ENCODE measurements at places on chromosomes 2 and 18. TPM values are rescaled to one million over a fixed set of nuclear protein-coding genes. Genes with fewer than 3 reads are reported as not detected.

GRCh38 chr2:233460726-233461441 lies 105.7 kb downstream of the USP40 start:
- no peak for DNase-seq

- no peak for DNase-seq
These were observed 69.0 kb upstream of the FAM110C start for GRCh38 chr2:115303-115702.

GRCh38 chr2:235216901-235217300 lies 265.1 kb downstream of the SH3BP4 start:
- DNase-seq = peak; percentile 5

The PAX8 gene
- total RNA-seq = 1.7 TPM

GRCh38 chr2:207704671-207705070 lies 6.8 kb upstream of the CCNYL1 start:
- no peak for DNase-seq

DNA sequence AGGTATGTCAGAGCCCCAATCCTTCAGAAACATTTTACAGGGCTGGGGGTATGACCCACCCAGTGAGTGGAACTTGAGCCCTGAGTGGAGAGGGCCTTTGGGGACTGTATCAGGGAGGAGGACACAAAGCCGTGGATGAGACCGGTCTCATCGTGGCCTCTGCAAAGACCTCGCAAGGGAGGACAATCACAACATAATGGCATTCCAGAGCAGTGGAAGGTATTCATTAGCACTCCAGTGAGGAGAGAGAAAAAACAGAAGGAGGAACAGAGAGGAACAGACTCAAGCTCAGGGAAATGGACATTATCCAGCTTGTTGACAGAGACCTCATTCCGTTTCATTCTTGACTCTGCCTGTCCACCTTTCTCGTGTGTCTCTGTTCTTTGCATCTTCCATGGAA lies 38.8 kb upstream of the CTAGE1 start:
- no peak for DNase-seq

The UGT1A7 gene
- total RNA-seq = 4.9 TPM

The PLEK gene
- total RNA-seq = 4.4 TPM

- no peak for DNase-seq
These were observed 76.2 kb downstream of the NRP2 start for GRCh38 chr2:205758500-205758899.

The MRPS9 gene
- total RNA-seq = 16.0 TPM

DNA sequence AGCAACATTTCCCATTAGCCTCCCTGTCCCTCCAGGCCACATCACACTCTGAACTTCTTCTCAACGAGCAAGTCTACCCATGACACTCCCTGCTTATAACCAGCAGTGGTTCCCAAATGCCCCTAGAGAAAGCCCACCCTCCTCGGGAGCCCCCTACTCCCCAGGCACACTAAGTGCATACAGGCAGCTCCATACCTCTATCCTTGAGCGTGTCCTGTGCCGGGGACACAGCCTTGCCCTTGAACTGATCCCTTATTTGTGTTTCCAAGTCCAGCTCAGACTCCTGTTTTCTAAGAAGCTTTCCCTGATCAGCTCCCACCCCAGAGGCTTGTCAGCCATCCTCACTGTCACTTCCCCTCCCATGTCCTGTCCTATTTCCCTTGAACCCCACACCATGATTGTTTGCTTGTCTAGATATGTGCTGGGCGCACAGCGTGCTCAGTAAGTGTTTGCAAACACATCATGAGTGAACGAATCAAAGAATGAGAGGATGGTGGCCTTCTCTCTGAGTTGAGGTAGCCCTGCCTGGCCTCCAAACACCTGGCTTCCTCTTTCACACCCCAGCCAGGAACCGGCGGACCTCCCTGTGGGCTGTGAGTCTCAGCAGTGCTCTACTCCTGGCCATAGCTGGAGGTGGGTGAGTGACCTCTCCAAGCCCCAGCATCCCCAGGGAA lies 2.1 kb downstream of the TEX51 start:
- DNase-seq = peak; percentile 72

DNA sequence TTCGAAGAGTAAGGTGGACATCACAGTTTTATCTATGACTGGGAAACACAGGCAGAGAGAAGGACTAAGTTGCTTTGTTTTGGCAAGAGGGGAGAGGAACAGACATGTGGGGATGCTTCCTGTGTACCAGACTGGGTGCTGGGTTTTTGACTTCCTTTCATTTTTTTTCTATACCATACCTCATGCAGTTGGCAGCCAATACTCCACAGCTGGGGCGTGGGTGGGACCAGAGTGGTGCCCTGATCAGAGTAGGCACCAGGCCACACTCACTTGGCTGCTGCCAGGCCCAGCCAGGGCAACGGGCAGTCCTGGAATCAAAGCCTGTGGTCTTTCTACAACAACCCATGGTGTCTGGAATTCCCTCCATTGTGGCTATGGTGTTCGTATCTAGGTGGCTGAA lies 45.2 kb downstream of the SH3RF3 start:
- DNase-seq = no peak

- no peak for DNase-seq
These were observed 55.6 kb upstream of the CCDC85A start for GRCh38 chr2:56128235-56128634.

The GAREM2 gene
- 4.4 TPM for total RNA-seq

GRCh38 chr2:152176113-152176714 lies 651 bp upstream of the STAM2 start:
- DNase-seq = no peak

DNA sequence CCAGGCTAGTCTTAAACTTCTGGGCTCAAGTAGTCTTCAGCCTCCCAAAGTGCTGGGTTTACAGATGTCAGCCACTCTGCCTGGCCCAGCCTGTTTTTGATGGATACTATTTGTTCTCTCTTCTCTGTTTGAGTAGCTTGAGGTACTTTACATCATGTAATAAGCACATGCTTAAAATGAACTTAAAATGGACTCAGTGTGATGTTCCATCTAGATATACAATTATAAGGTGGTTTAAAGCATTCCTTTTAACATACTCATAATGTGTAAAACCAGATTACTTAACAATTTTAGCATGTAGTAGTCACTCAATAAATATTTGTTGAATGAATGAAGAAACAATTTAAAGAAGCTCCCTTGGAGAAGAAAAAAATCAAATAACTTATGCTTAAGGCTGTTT lies 9.6 kb downstream of the PTPRM start:
- no peak for DNase-seq

- no peak for DNase-seq
These were observed 45.0 kb upstream of the RIT2 start for GRCh38 chr18:43160509-43160908.

The IRS1 gene
- 16.9 TPM for total RNA-seq

GRCh38 chr18:11327391-11328009 lies 178.1 kb upstream of the PIEZO2 start:
- no peak for DNase-seq

DNA sequence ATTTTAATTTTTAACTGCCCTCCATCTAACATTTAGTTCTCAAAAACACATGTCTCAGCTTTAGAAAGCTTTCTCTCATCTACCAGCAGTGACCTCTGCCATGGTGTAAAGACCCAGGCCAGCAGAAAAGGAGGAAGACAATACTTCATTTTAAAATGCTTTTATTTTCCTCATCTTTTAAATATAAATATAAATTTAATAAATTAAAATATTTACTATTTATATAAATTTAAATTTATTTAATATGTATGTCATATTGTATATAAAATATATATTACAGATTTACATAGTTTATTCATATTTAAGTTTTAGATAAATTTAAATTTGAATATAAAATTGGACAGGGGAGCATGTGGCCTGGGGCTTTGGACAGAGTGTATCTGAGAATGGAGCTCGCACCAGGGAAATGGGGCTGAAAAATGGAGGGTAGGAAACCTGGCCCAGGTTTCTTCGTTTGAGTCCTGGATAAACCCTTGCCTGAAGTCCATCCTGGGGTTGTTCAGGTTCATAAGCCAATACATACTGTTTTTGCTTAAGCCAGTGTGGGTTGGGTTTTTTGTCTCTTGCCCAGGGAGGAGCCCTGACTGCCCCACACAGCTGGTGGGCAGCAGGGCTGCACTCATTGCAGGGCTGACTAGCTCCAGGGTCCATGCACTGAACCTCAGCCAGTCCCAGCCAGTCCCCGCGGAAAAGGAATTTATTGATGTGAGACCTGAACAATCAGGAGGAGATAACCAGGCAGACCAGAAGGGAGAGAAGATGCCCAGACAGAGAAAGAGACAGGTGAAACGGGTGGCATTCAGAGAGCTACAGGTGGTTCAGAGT lies 77.3 kb upstream of the LAPTM4A start:
- no peak for DNase-seq

DNA sequence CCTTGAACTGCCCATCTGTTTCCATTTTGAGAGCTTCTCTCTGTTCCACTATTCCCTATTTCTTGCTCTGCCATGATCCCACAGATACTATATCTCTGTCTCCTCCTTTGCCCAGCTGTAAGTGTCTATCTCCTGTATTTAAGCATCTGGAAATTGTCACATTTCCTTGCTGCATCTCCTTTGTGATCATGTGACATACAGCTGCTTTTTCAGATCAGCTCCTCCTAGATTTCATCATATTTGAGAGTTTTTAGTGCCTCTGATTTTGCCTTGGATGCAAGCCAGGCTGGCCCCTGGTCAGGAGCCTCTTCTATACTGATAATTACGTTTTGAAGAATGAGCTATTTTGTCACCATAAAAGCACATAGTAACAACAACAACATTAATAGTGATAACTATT lies 131.7 kb upstream of the TNP1 start:
- no peak for DNase-seq

The HYCC2 gene
- 14.7 TPM for total RNA-seq

DNA sequence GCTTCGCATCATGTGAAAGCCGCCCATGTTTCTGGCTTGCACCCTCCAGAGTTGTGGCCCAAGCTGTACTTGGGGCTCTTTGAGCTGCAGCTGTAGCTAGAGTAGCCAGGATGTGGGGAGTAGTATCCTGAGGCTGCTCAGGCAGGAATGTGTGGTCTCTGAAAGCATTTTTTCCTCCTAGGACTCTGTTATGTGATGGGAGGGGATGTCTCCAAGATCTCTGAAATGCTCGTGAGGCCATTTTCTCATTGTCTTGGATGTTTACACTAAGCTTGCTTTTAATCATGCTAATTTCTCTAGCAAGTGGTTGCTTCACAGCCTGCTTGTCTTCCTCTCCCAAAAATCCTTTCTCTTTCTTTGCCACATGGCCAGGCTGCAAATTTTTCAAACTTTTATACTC lies 687.6 kb downstream of the DCDC2C start:
- DNase-seq = no peak

DNA sequence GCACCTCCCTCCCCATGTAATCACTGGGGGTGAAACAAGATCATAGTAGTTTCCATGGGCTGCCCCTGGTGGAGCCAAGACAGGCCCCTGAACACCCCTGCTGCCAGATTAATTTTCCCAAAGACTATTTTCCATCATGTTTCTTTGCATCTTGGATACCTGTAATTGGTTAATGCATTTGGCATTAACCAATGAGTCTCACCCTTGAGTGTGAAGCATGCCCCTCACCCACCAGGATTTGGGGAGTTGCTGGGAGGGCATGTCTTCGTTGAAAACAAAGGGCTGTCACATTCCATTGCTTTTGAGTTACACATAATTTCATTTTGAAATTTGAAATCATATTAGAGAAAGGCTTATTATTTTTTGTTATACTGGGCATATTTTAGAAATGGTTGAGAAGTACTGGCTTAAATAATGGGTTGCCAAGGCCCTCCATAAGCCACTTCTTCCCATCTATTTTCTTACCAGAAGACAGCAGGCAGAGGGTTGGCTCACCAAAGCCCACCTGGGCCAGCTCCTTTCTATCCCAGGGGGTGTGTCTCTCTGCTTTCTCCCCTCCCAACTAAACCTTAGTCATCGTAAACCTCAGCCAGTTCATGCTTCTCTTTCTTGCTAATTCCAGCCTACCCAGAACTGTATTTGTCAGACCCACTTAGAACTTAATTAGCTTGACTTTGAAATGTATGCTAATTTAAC lies 51.8 kb downstream of the ATIC start:
- no peak for DNase-seq

DNA sequence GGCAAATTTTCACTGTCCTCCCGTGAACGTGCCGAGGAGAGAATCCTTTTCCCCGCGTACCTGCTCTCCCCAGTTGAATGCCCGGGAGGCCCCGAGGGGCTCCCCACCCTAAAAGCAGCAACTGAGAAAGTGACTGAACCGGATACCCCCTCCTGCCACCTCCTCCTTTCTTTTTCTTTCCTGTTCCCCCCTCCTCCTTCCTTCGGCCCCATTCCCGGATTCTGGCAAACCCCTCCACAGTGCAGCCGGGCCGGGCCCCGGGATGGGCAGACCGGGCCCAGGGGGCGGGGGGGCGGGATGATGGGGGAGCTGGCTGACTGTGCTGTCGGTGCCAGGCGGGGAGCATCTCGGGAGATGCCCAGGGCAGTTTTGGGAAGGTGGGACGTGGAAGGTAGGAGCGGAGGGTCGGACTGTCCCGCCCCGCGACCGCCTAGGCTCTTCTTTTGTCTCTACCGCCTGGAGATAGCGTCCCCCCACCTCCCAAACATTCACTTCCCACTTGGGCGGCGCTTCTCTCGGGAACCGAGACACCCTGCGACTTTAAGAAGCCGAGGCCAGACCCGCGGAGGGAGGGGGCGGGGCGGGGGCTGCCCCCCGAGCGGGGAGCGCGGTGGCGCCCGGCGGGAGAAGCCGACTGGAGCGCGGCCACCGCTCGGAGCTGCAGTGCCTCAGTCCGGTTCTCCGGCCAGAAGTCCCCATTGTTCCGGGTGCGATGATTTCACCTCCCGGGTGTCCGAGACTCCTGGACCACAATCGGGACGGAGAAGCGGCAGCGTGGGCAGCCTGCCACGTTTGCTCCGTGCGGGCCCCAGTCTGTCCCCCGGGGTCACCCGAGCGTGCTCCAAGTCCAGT lies 8.2 kb downstream of the DLX2 start:
- DNase-seq = no peak

The KCNIP3 gene
- total RNA-seq = 27.5 TPM

The MPHOSPH10 gene
- total RNA-seq = 21.6 TPM

GRCh38 chr2:24875272-24875671 lies 44.8 kb downstream of the ADCY3 start:
- no peak for DNase-seq

DNA sequence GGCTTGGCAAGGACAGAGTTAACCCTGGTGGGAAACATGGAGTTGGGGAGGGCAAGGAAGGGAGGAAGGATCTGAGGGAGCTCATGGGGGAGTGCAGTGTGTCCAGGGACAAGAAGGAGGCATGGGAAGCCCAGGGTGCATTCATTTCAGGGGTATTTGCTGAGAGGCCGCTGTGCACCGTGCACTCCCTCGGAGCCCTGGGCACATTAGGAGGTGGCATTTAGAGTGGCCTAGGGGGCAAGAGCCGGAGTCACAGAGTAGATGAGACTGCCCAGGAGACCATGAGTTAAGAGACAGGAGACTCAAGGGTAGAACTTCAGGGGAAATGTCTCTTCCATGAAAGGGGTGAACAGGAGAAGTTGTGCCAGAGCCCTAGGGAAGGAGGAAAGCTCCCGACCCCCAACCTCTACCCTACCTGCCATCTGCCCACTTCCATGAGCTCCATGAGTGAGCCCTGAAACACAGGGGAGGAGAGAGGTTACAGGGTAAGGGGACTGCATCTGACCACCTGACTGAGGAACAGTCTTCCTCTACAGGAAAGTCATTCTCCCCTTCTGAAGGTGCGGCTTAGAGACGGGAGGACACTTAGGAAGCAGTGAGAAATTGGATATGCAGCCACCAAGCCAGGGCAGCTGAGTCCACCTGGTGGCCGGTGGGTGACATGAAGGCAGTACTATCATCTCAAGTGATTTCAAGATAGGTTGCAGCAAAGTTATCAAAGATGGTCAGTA lies 58.5 kb upstream of the COPS8 start:
- DNase-seq = no peak

The RGPD4 gene
- total RNA-seq = not detected
